ENCODE measurements at places on chromosomes 7 and 10.

GRCh38 chr10:10996966-10997620, 20.6 kb upstream of the CELF2 start:
- DNase-seq = no peak

DNA sequence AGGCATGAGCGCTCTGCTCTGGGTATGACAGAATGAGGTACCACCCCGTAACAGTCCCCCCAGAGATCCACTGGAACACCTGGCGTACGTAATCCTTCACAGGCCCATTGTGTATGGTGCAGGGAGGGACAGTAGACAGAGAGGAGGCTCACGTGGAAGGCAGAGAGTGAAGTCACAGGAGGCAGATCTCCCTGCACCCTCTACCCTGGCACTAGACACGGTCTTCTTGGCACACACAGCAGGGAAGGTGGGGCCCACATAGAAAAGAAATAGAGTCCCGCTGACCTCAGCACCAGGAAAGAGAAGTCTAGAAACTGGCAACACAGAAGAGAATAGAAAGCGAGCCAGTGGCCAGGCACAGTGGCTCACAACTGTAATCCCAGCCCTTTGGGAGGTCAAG, 51.9 kb downstream of the SLC29A4 start:
- DNase-seq = no peak

GRCh38 chr10:132514821-132515520, 22.6 kb upstream of the INPP5A start:
- no peak for DNase-seq

GRCh38 chr7:48114115-48114514, 25.1 kb downstream of the UPP1 start:
- no peak for DNase-seq

DNA sequence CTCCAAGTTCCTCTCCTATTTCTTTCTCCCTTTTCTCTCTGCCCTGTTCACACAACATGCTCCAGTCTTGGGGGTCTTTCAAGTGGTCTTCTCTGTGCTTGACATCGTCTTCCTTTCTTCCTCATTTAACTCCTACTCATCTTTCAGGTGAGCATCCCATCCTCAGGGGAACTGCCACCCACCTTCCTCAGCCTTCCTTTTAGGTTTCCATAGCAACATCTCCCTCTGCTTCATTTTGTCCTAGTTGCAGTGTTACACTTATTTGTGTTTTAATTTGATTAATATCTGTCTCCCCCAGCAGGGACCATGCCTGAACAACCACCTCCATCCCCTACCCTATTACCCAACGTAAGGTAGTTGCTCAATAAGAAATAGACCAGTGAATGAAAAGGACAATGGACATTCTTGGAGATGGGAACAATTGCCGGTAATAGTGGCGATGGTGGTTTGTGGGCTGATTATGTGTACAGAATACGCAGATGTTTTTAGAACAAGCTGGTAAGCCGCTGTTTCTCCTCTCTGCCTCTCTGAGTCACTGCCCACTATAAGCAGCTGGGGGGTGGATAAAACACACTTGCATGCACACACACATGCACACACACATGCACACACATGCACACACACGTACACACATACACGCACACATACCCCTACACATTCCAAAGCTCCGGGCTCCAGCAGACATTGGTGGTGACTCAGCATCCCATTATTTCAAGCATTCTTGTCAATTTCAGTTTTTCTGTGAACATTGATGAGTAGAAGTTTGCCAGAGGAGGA, 251.6 kb downstream of the GATA3 start:
- no peak for DNase-seq
